ENCODE measurements at places on chromosomes 6 and 20. TPM values are rescaled to one million over a fixed set of nuclear protein-coding genes. Genes with fewer than 3 reads are reported as not detected.

Gene NKX2-4
- not detected for total RNA-seq

Gene CAGE1
- total RNA-seq, result not detected

Gene SLC22A2
- total RNA-seq, result not detected

Gene NMBR
- not detected for total RNA-seq
